ENCODE measurements at places on chromosomes 11 and 22.

DNA sequence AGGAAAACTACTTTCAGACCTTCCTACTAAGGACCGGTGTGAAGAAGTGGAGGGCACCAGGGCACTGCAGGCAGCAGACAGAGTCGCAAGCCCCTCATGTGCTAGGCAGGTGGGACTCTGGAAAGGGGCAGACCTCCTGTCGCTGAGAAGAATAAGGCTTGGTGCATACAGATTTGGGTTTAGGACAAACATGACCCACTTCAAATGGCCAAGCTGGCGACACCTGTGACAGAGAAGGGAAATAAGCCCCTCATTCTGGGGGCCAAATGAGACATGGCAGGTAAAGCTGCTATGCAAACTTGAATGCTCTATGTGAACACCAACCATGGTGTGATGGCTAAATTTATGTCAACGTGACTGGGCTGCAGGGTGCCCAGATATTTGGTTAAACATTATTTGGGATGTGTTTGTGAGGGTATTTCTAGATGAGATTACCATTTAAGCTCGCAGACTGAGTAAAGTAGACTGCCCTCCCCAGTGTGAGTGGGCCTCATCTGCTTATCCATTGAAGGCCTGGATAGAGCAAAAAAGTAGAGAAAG is 112.4 kb upstream of the PITPNB start:
- no peak for DNase-seq

GRCh38 chr22:32164075-32164860 is 5.2 kb upstream of the C22orf42 start:
- no peak for DNase-seq

GRCh38 chr11:126423154-126423553 is 67.7 kb downstream of the ST3GAL4 start:
- DNase-seq, result no peak

- no peak for DNase-seq
Measured at GRCh38 chr22:50730941-50731661, 6.9 kb upstream of the ACR start.

- no peak for DNase-seq
Measured at GRCh38 chr11:64616817-64617216, 25.8 kb downstream of the SLC22A12 start.

- no peak for DNase-seq
Measured at GRCh38 chr22:23061471-23062280, 8.6 kb upstream of the GNAZ start.

DNA sequence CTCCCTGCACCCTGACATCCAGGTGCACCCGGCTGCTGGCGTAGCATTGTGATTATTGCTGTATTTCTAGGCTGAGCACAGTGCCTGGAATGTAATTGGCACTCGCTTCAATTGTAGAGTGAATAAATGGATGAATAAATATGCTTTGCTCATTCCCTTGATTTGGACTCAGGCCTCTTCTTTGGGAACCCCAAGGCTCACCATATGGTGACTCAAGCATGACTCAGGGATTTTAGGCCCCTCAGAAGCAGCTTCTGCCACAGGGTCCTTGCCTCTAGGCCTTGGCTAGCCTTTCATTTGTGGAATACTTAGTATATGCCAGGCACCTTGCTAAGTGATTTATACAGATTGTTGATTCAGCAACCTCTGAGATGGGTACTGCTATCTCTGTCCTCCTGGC is 78.9 kb downstream of the GRIK4 start:
- no peak for DNase-seq

DNA sequence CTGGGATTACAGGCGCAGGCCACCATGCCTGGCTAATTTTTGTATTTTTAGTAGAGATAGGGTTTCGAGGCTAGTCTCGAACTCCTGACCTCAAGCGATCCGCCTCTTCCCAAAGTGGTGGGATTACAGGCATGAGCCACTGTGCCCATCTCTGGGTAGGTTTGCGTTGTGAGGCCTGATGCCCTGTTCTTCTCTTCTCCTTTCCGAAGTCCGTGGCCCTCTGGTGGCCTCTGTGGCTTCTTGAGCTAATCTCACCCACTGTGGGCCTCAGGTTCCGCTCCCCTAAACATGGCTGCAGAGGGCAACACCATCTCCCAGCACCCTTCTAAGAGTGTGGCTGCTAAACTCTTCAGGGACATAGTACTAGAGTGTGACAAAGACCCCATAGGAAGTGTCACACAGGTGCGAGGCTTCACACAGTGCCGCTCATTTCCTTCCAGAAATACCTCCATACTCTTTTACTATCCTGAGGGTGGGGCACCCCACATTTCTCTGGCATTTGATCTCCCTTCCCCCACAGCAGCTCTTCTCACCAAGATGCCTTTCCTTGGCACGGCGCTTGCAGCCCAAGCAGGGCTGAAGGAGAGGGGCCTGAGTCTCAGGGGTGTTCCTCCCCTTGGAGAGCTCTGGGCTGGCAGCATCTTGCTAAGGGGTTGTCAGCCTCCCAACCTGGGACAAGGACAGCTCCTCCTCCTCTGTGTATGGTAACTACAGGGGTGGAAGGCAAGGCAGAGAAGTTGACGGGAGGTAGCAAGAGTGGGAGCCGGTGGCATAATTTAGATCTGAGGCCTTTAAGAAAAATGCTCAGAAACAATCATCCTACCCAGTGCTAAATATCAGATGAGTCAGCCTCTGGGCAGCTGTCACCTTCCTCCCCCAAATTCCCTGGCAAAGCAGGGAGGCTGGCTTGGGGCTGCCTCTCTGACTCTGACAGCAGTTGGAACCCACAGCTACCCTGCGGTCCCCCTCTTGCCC is 6.1 kb downstream of the THY1 start:
- no peak for DNase-seq

- no peak for DNase-seq
Measured at GRCh38 chr11:68181719-68182451, 31.2 kb downstream of the KMT5B start.
